Stimulated activated CD4-positive, alpha-beta T cell treated with anti-CD3 and anti-CD28 coated beads, Interleukin-15, amount 100 ng/mL, for 48 hours (primary cell): ENCODE measurements at places on chromosomes 12 and 14.

DNA sequence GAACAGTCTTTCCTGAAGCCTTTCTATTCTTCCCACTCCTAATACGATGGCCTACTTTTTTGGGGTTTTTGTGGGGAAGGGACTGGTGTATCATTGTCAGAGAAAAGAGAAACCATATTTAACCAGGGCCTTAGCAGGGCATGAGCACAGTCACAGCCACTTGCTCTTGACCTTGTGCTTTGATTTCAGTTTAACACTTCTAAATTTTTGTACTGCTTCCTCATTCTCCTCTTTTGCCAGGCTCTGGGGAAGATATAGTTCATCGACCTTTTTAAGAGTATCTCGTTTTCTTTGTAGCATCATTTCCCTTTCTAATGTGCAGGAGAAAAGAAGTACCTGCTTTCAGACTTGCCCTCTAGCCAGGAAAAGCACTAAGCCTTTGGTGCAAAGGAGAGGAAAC, 2.2 kb downstream of the ZBTB1 start:
- DNase-seq = no peak

- no peak for DNase-seq
Measured at GRCh38 chr14:99240627-99241324, 31.2 kb downstream of the BCL11B start.

GRCh38 chr12:79347866-79348265, 342.9 kb downstream of the PAWR start:
- DNase-seq = no peak

GRCh38 chr12:66851134-66851533, 172.3 kb upstream of the GRIP1 start:
- DNase-seq = no peak

GRCh38 chr12:117437516-117438255, 76.3 kb upstream of the NOS1 start:
- DNase-seq = no peak

DNA sequence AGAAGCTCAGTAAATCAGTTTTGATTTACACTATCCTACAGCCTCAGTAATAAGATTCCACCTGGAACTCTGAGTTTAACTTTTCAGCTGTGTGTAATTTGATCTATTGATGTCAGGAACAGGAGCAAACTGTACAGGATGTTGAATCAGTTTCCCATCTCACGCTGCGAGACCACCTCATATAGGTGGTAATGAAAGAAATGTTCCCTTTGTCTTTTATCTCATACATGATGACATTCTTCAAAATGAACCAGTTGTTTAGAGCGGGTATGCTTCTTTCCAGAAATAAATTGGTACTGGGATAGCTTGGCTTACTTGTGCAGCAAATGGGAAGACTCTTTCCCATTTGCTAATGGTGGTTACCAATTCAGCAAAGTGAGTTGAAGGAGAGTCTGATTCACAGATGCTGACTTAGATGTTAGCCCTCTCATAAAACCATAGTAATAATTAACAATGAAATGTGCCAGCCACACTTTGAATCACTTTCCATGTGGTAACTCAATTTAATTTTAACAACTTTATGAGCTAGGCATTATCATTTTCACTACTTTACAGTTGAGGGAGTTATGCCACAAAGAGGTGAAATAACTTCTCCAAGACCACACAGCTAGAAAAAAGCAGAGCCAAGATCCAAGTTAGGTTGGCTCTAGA, 251.5 kb downstream of the PAWR start:
- no peak for DNase-seq

DNA sequence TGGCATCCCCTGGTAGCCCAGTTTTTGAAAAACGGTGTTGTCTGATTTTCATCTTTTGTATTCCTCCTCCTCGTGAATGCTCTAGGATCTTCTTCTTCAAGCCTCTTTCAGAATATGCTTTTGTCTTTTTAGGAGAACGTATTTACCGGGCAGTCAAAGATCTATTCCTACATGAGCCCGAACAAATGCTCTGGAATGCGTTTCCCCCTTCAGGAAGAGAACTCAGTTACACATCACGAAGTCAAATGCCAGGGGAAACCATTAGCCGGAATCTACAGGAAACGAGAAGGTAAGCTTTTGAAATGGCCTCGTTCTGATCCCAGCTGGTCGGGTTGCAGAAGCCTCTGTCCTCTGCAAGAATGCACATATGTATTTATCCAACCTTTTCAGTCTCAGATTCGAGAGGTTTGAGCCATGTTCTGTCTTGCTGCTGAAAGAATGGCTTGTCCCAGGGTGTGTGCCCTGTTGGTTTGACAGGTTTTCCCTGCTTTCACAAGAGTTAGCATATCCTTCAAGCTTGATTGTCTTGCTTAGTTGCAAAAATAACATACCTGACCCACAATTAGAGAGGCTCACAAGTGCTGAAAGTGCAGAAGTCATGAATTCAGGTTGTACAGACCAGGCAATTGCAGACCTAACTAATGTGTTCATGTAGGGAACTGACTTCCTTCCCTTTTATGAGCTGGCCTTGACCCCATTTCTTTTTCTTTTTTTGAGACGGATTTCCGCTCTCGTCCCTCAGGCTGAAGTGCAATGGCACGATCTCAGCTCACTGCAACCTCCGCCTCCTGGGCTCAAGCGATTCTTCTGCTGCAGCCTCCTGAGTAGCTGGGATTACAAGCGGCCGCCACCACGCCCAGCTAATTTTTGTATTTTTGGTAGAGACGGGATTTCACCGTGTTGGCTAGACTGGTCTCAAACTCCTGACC, 6.8 kb downstream of the KMT5A start:
- DNase-seq = no peak

- no peak for DNase-seq
Measured at GRCh38 chr12:18823461-18823860, 85.5 kb downstream of the CAPZA3 start.

DNA sequence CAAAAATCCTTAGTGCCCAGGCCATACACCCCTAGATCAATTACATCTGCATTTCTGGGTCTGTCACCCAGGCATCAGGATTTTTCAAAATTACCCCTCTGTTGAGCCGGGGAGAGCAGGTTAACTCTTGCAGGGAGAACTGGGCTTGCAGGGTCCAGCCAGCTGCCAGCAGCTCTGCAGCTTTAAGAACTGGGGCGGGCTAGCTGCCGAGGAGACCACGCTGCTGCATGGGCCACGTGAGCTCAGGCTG, at the start of gene DGLUCY:
TSS of gene DGLUCY (plus strand) at position 245 of the 250 bp plus-strand sequence. CDS start 46,222 bp downstream, outside the sequence.
- DNase-seq = peak; percentile 57

GRCh38 chr12:92933606-92934005, 4.5 kb upstream of the EEA1 start:
- DNase-seq = no peak

- no peak for DNase-seq
Measured at GRCh38 chr14:73884438-73885190, 2.0 kb upstream of the ZNF410 start.

- DNase-seq = no peak
Measured at GRCh38 chr14:104983231-104983721, 2.3 kb upstream of the CLBA1 start.

DNA sequence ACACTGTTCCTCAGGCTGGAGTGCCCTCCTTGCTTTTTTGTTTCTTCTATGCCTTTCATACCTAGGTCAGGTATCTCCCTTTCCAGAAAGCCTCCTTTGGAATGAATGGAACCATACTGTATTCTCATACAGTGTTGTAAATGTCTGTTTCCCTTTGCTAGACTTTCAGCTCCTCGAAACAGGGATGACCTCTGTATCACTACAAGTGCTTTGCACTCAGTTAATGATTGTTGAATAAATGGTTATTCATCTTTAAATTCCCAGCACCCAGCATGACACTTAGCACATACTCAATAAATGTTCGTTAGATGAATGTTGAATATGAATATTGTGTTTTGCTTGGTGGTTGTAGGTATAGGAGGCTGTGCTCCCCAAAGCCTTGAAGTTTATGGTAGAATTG, 5.9 kb upstream of the TULP3 start:
- no peak for DNase-seq

DNA sequence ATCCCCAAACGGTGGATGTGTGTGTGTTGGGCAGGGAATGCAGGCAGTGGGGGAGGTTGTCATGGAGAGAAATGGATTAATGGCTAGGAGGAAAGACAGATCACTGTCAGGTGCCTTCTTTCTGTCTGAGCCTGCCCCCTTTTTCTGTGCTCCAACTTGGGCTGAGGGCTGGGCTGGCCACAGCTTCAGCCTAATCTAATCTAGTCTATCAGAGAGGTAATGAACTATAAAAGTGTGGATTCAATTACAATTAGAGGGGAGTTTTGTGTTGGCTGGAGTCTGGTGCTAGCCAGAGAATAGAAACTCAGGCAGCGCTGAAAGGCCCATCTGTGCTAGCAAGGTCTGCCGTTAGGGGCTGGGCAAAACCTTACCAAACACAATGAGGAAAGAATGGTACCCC, 41.2 kb downstream of the NEUROD4 start:
- no peak for DNase-seq

DNA sequence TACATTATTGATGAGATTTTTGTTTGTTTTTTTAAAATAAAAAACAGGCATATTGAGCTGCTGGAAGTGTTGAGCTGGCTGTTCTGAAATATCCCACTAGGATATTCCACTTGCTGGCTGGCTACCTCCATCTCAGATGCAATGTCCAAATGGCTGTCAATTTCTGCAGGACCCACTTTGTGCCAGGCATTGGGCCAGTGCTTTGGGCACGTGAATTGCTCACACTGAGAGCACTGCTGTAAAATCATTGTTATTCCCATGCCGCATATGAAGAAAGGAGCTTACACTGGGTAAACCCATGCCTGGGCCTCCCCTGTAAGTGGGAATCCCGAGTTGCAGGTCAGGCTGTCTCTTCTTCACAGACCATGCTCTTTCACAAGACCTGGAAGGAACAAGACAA, 56.7 kb downstream of the RGS6 start:
- DNase-seq = no peak

DNA sequence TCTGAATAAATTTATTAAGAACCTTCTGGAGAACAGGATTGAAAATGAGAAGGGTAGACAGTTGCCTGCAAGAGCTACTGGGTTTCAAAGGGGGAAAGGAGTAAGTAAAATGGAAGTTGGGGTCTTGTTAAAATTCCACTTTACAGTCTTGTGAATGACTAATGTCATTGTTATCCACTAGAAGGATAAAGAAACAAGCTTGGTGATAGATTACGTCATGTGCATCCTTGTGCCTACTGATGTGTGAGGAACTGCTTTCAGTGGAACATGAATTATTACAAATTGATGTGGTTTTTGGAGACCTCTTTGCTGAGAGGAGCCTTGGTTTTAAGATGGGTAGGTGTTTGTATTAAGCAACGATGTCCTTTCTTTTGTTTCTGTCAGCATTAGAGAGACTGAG, 272.5 kb upstream of the PRICKLE1 start:
- DNase-seq = no peak

- no peak for DNase-seq
Measured at GRCh38 chr12:79661629-79662028, 29.1 kb downstream of the PAWR start.

DNA sequence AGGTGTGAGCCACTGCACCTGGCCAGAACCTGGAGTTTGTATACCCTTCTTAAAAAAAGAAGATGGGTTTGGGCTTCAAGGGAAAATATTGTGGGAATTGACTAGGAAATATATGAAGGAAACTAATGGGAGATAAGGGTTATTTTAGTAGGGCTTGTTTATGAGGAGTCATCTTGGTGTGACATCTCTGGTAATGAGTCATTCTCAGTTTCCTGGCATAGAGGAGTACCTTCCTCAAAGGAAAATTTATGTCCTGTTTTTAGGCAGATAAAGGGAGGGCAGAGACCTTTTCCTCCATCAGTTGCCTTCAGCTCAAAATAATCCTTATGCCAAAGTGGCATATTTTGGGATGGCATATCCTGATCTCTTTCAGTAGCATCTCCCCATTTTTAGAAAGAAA, 30.6 kb upstream of the NFKBIA start:
- no peak for DNase-seq

DNA sequence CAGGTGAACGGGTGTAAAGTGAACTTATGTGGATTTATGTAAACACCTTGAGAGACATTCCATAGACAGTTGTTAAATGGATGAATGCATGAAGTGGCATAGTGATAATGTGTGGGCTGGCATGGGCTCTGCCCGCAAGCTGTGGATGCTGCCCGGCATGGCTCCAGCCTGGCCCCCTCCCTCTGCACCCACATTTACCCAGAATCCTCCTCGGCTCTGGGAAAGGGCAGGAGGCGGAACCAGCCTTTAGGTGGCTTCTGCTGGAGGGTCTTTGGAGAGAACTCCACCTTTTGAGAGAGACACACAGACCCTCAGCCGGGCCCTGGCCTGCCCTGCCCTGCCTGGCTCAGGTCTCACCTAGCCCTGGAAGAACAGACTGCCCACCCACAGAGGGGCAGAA, 18.7 kb downstream of the RASAL1 start:
- DNase-seq = no peak

- no peak for DNase-seq
Measured at GRCh38 chr12:123266679-123267277, 4.9 kb downstream of the CDK2AP1 start.

DNA sequence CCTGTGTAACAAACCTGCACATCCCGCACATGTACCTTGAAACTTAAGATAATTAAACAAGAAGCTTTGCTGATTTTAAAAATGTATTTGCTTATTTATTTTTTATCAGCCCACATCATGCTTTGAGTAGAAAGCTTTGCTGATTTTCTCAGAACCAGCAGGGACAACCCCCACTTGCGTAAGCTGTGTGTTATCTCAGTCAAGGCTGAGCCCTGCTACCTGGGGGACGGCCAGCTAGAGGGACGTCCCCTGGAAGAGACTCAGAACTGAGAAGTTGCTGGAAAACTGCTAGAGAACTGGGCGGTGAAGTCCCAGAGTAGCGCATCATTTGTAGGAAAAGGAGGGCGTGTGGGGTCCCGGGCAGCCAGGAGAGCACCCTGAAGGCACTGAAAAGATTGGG, 4.1 kb upstream of the PLEK2 start:
- no peak for DNase-seq

DNA sequence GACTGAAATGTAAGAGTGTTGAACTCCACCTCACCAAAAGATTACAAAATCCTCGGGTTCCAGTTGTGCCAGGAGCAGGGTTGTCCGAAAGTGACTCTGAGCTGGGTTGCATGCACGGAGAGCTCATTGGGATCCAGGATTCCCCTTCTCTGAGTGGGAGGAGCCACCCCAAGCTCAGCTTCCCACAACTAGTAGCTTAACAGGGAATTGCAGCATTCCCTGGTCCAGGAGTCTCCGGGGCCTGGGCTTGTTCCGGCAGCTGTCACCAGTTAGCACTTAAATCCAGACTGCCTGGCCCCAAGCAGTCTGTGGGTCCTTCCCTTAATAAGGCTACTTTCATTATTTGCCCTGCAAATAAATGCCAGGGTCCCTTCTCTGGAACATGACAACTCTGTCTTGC, 50.1 kb downstream of the CD9 start:
- DNase-seq = no peak
